ENCODE measurements at places on chromosomes 4 and X. TPM values are rescaled to one million over a fixed set of nuclear protein-coding genes. Genes with fewer than 3 reads are reported as not detected.
A peak's percentile ranks its signal among the peaks of the same experiment; 100 is the strongest.

DNA sequence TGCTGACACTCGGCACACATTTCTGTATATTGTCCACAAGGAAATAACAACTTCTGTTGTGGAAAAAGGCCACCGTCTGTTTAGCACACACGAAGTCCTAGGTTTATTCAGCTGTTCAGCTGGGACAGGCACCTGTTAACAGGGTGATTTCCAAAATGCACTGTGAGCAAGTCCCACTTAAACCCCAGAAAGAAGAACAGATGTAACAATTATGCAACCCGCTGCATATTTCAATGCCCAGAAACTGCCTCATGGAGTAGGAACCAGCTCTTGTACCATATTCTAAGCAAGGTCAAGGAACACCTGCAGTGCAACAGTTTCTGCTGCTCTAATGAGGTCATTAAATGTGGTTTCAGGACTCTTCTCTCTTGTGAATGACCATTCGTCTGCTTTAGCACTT lies 77.1 kb downstream of the GEMIN8 start:
- no peak for DNase-seq

DNA sequence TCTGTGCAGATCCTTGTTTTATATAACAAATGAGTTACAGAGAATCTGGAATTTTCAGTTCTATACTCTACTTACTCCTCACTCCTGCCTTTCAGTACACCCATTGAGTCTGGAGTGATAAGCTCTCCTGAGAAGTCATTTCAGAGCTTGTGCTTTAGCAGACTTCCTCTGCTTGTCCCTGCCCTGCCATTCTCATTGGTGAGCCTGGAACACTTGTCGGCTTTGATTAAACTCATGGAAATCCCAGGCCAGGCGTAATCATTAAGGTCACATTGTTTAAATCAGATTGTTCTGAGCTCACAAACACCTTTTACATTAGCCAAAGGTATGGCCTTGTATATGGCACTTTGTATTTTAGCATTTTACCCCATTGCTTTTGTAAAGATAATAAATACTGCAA lies 102.7 kb downstream of the CNKSR2 start:
- DNase-seq: no peak

- DNase-seq: no peak
Observed at GRCh38 chr4:1318488-1319213, 28.4 kb upstream of the UVSSA start.

GRCh38 chrX:118207831-118208453 lies 91.3 kb upstream of the KLHL13 start:
- no peak for DNase-seq

DNA sequence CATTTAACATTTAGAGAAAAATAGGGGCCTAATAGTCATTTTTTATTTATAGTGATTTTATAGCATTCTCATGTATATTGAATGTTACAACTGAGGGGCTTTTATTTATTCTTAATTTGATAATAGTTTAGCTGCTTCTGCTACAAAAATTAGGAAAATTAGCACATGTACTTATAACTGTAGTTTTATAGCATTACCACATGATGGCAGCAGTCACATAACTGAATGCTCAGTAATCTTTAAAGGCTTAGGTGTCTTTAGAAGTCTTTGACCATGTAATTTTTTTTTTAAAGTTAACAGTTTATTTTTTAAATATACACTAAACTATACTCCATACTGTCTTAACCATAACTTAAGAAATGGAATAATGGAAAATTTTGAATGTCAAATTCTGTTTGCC lies 136.6 kb downstream of the STAG2 start:
- DNase-seq: peak; percentile 9

GRCh38 chr4:119785963-119786362 lies 157.4 kb upstream of the PDE5A start:
- peak; percentile 3 for DNase-seq

DNA sequence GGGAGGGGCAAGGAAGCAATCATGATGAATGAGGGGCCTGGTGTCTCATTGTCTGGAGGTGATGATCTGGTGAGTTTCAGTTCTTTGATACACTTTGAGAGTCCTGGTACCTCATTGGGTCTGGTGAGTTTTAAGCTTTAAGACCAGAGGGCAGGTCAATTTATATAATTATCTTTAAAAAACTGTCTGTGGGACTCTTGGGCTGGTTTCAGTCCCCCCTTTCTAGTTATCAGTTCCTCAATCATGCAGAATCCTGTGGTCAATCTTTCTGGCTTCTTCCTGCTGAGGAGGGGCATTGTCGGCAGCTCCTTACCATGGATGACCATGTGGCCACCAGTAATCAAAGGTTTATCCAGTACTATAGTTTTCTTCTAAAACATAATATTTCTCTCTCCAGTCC lies 789.1 kb downstream of the PCDH18 start:
- DNase-seq: no peak

DNA sequence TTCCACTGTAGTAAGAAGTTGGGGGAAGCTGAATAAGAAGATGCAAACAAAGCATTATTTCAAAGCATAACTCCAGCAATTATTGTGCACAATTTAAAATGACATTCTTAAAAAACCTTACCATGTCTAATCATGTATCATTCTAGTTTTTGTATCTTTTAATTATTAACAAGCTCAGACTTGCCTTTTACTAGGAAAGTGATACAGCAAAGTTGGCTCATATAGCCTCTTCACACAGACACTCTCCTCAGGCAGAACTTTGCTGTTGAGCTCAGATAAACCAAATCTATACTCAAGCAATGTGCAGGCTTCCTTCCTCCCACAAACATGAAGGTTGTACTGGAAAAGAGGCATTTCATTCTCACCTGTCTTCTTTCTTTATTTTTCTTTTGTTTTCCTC lies 358.7 kb upstream of the EMCN start:
- no peak for DNase-seq

- no peak for DNase-seq
Observed at GRCh38 chr4:100422894-100423293, 94.9 kb downstream of the EMCN start.

DNA sequence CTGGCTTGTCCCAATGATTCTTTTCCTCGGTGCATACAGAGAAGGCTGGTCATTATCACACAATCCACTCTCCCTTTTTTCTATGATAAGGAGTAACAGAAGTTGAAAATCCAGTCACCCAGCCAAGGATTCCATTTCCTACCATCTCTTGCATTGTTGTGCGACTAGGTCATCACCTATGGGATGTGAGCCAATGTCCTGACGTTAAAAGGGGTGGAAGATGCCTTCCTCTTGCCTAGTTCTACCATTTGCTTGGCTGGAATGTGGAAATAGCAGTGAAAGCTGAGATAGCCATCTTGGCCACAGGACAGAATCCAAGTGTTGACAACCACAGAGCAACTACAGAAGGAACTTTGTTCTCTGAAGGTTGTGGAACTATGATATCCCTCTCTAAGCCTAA lies 132.2 kb upstream of the KIT start:
- no peak for DNase-seq

GRCh38 chrX:154727871-154728270 lies 23.0 kb downstream of the GAB3 start:
- DNase-seq: no peak

DNA sequence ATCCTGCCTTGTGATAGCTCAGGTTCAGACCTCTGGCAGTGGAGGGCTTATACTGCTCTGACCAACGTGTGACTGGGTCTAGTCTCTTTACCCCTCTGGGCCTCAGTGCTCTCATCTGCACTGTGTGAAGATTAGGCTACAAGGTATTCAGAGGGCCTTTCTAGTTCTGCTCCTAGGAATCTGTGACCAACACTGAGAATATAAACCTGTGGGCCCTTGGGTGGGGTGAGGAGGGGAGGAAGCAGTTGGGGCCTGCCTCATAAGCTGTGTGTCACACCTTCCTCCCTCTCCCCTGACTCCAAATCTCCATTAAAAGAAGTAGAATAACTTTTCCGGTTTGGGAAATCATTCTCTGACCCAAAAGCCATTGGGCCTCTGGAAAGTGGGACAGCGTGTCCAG lies 66.3 kb upstream of the MSN start:
- no peak for DNase-seq

The GYG2 gene
- total RNA-seq: 31.7 TPM

The NDP gene
- not detected for total RNA-seq

The FAM149A gene
- not detected for total RNA-seq

The FGF2 gene
- 0.04 TPM for total RNA-seq

Measured in HepG2 (cell line).